ENCODE measurements at places on chromosomes 5 and 9.
A peak's percentile ranks its signal among the peaks of the same experiment; 100 is the strongest.

DNA sequence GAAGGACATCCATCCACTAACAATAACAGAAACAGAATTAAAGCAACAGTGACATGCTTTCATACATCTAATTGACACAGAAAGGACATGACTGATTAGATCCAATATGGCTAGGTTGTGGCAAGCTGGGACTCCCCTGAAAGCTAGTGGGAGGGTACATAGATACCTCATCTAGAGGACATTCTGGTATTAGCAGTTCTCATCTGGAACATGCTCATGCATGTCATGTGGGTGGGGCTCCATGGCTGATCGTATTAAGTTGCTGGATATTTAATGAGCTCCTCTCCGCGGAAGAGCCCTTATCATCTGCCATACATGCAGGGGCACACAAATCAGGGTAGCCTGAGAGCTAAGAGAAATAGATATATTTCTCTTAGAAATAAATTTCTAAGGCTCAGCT lies 358.9 kb downstream of the ICE1 start:
- DNase-seq, result no peak

DNA sequence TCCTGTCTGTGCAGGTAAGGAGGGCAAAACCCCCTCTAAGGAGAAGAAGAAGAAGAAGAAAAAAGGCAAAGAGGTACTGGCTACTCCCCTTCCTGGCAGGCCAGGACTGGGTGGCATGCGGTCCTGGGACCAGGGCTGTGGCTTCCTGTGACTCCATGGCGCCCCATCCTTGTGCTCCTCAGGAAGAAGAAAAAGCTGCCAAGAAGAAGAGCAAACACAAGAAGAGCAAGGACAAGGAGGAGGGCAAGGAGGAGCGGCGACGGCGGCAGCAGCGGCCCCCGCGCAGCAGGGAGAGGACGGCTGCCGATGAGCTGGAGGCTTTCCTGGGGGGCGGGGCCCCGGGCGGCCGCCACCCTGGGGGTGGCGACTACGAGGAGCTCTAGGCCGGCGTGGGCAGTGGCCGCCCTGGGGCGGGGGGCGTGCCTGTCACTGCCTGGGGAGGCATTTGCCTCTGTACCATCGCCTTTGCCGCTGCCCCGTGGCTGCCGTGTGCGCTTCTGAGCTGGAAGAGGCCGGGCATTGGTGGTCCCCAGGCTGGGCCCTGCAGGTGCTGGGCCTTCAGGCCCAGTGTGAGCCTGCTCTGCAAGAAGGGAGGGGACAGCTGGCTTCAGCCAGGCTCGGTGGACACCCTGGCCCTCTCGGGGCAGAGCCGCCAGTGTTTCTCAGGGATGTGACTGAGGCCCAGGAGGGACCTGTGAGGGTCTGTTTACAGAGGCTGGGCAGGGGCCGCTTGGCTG lies 2.0 kb upstream of the AJM1 start:
- no peak for DNase-seq

GRCh38 chr5:145510324-145510723 lies 324.8 kb downstream of the PRELID2 start:
- no peak for DNase-seq

DNA sequence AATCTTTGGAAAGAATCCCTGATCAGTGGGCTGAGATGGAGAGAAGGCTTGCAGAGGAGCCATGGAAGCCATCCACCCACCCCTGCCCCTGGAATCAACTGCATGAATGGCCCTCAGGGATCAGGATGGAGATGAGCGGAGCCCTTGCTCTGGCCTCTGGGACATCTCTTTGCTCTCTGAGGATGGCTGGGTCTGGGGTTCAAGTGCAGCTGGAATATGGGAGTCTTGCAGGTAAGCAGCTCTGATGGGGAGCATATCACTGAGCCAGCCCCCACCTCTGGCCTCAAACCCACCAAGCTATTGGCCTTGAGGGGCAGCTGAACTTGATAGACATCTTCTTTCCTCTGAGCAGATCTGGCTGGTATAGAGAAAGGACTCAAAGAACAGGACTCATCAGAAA lies 76.1 kb downstream of the C5orf15 start:
- no peak for DNase-seq

GRCh38 chr5:157651623-157652376 lies 438 bp downstream of the SOX30 start:
- DNase-seq, result peak; percentile 54

DNA sequence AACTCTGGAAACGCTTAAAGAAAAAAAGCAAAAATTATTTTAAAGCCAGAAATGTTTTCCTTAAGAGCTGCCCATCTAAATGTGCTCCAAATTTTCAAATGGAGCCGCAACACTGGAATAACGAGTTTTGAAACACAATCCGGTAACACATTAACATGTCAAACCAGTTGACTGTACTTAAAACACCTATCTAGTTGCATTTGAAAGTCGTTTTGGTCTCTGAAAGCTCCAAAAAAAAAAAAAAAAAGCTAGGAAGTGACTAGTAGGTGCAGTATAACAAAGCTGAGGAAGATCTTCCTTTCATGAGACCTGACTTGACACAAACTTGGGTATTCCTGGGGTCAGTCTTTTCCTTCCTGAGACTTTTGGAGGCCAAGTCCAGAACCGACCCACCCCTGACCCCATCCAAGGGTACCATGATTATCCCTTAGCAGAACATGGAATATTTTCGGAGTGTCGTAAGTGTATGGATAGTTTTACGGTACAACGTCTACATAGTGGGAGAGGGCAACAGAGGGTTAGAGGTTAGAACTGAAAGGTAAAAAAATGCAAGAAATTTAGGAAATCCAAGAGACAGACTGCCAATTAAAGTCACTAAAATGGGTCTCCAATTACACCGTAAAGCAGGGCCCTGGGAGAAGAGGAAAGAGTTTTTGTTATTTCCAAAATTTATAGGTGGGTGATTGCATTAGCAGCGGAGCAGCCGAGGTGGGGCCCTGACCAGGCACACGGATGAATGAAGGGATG lies 812 bp downstream of the CETN3 start:
- DNase-seq, result no peak

DNA sequence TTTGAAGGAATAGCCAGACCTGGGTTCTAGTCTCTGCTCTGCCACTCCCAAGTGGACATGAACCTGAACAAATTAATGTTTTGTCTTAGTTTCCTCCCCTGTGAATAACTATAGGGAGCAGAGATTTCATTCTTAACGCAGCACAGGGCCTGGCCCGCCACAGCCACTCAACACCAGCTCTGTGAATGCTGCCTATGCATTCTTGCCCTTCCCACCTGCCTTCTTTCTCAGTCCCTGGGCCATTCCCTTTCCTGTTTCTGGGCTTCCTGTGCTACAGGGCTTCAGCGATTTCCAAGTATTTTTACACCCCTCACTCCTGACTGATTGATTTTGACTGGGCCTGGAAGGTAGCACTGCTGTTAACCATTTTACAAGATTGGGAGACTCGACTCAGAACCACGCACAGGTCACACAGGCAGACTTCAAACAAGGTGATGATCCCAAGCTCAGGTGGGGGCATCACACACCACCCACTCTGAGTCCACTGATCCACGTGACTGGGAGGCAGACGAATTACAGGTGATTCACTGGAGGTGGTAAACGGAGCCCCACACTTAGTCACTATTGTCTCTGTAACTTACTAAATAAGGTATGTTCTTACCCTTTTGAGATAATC lies 21.4 kb downstream of the PTPN3 start:
- no peak for DNase-seq

Data from activated naive CD8-positive, alpha-beta T cell treated with anti-CD3 and anti-CD28 coated beads, Interleukin-2, amount 50 U/mL, for 16 hours (primary cell).